SHP77 (cell line): ENCODE measurements at places on chromosomes 6 and 20.

GRCh38 chr20:37314099-37314498, 24.6 kb downstream of the MANBAL start:
- DNase-seq = no peak

DNA sequence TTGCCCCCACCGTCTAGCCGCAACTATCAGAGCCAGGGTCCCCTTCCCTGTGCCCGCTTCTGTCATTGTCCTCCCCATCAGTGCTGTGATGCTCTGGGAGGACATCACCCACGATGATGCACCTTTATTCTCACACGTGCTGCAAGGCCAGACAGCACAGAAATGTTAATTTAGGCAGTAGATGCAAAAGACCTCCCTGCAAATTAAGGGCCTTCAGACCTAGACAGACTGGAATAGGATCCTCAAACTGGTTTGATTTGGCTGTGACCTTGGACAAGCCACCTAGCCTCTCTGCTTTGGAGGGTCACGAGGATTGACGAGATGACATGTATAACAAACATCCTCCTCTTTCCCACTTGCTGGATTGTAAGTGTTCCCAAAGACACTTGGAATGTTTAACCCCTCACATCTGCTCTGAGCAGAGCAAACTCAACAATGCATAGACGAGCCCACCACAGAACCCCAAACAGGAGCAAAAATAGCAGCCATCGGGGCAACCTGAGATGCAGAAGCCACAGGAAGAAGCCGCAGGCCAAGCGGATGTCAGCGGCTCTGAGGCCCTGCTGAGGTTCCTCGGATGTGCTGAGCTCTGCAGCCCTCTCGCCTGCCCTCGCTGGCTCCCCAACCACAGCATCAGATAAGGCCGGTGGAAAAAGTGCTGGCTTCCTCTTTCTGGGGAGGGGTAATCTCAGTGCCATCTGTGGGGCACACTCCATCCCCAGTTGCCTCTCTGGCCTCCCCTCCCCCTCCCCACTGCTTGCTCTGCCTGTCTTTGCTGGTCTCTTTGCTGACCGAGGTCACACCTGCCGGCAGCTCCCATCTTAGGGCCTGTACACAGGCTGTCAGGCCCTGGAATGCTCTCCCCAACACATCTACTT, 35.3 kb downstream of the TOX2 start:
- no peak for DNase-seq

DNA sequence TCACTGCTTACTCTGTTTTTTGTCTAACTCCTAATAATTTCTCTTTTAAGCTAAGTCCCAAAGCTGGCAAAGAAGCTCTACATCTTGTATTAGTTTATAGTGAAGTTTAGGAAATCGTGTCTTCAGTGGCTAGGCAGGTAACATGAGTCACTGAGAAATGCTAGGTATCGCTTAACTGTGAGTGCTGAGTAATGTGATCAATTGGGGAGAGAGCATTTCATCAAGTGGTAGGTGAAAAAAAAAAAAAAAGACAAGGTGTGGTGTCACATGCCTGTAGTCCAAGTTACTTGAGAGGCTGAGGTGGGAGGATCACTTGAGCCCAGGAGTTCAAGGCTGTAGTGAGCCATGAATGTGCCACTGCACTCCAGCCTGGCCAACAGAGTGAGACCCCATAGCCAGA, 125.3 kb downstream of the FAM83B start:
- no peak for DNase-seq

DNA sequence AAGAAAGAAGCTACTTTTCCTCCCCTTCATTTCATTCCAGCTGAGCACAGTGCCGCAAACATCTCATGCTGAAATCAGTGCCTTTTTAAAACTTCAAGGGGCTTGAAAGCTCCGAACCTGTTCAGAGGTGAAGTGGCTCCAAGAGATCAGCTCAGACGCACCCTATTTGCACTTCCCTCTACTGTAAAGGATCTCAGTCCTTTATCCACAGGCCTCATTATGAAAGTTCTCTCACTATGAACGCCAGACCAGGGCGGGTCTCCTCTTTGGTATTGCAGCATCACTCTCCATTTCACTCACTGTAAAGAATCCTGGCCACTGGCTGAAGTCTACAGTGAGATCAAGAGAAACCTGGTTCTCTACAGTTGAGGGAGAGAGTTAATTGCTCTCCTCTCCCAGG, 232.7 kb upstream of the POU3F2 start:
- DNase-seq = no peak

DNA sequence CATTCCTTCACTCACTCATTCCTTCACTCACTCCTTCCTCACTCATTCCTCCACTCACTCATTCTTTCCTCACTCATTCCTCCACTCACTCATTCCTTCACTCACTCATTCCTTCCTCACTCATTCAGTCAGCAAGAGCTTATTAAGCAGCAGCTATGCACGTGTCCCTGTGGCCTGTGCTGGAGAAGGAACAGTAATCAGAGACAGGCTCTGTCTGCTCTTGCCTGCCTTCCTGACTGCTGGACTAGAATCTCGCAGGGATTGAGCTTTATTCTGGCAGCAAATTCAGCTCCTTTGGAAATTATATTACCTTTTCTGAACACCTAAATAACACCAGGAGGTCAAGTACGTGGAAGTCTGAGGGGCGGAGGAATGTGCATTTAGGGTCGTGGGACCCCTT, 138.9 kb upstream of the AGPAT4 start:
- DNase-seq = no peak

DNA sequence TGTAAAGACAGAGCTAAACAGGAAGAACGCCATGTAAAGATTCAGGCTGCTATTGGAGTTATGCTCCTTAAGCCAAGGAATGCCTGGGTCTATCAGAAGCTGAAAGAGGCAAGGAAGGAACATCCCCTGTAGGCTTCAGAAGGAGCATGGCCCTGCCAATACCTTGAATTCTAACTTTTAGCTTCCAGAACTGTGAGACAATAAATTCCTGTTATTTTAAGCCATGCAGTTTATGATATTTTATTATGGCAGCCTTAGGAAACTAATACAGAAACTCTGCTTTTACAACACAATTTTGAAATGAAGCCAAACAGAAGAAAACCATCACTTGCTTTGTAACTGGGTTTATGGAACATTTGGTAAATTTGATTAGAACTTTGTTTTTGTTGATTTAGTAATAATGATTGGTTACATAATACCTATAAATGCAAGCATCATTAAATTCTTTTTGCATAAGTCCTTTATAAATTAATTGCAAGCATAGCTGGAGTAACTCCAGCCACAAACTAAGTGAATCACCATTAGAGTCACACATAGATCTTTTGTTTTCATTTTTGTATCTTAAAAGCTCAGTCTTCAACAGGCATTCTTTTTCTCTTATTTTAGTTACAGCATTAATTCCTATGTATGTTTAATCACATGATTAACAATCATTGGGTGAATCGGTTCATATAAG, 33.5 kb upstream of the TSPYL1 start:
- DNase-seq = no peak

DNA sequence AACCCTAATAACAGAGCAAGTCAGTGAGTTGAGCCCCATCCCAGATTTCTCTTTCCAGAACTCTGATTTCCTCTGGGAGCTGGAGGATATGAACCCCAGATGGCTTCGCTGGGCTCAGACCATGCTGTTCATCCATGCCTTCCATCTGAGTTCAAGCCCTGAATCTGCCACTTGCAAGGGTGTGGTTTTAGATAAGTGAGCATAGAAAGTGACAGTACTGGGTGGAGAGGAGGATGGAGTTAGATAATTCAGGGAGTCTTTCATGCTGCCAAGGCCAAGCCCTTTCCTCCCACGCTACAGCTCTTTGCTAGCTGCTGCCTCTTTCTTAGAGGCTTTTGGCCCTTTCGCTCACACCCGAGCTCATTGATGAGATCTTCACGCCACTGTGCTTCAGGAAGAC, 57.2 kb upstream of the MAFB start:
- DNase-seq = no peak

DNA sequence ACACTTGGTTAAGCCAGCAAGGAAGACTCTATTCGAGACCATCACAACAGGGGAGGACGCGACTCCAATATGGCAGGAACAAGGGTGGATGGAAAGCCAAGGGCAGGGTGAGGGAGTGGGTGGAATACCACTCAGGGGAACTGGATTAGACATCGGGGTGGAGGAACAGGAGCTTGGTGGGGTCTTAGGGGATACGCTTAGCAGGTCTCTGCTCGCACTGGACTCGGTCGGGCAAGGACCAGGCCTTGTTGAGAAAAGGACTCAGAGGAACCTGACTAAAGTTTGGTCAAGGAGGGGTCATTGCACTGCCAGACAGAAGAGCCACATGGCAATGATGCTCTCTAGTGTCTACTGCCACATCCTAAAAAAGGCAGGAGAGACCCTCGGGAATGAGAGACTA, 10.5 kb downstream of the DUSP22 start:
- DNase-seq = no peak
